Sciatic nerve (tissue), 2 donors: ENCODE measurements at places on chromosomes 7 and 10. TPM values are rescaled to one million over a fixed set of nuclear protein-coding genes. Genes with fewer than 3 reads are reported as not detected.

Gene ANTXRL
- not detected for total RNA-seq

Gene ASL
- 25.7 TPM for total RNA-seq

Gene EPHA1
- 0.22 TPM for total RNA-seq

Gene MBL2
- not detected for total RNA-seq

Gene GRM3
- not detected for total RNA-seq

Gene ANK3
- 203 TPM for total RNA-seq

Gene LDB1
- total RNA-seq: 64.3 TPM

Gene UNCX
- not detected for total RNA-seq

Gene COL28A1
- 182 TPM for total RNA-seq
